ENCODE measurements at places on chromosomes 12 and 14.

GRCh38 chr14:85531141-85531586, 1.2 kb downstream of the FLRT2 start:
- DNase-seq, result no peak

DNA sequence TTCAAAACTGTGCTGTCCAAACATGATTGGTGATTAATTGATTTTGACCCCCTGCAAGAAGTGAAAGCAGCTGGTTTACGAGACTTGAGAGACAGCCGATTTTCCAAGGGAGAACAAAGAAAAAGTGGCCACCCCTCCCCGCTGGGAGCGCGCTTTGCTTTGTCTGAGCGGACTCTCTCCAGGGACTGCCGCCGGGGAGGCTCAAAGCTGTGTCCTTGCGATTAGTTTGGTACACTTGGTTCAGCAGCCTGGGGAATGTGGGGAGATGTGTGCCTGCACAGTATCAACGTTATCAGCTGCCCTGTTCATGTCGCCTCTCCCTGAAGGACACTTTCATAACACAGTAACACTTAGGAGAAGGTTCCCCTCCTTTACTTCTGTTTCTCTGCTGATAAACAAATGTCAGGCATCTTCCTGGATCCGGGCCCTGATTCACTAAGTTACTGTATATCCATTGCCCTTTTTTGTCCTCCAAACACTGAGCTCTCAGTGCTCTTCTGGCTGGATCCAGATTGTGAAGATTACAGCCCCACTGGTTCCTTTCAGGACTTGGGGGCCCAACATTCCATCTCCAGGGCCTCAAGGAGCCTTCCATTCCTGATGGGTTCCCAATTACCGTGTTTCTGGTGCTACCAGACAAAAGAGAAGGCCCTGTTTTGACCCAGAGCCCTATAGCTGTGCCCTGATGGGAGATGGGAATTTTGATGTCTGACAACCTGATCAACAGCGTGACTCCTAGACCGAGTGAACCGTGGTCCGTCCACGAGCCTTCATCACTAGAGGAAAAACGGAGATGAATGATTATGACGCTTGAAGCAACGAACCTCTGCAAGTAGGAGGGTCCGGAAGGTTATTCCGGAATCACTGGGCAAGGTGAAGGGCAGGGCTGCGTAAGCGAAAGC, 31.7 kb upstream of the TUBA1C start:
- no peak for DNase-seq

DNA sequence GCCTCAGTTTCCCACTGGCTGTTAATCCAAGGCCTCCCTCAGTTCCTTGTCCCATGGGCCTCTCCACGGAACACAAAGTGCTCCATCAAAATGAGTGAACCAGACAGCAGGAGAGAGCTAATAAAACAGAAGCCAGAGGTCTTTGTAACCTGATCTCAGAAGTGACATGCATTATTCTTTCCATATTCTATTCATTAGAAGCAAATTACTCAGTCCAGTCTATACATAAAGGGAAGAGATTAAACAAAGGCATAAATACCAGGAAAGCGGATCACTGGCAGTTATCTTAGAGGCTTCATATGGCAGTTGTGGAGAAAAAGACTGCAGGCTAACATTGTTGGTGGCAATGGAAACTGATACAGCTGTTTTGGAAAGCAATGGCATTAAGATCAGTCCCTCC, 170.6 kb upstream of the GARIN6 start:
- DNase-seq, result no peak

DNA sequence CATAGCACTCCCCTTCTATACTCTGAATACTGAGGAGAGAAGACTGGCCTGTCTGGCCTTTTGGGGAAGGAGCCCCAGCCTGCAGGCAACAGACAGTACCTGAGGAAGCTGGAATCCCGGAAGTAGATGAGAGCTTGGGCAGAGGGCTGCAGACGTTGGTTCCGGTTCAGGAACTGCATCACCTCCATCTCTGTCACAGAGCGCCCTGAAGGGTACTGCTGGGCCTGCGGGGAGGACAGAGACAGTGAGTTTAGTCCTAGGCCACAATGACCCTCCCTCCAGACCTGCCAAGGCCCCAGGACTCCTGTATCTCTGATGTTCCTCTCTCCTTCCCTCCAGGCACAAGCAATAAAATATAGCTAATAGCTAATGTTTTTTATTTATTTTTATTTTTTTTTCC, 28.4 kb downstream of the TEP1 start:
- DNase-seq, result no peak

- no peak for DNase-seq
Observed at GRCh38 chr14:52898496-52898895, 52.4 kb downstream of the FERMT2 start.

GRCh38 chr12:90924406-90924805, 30.6 kb downstream of the CCER1 start:
- DNase-seq, result no peak

DNA sequence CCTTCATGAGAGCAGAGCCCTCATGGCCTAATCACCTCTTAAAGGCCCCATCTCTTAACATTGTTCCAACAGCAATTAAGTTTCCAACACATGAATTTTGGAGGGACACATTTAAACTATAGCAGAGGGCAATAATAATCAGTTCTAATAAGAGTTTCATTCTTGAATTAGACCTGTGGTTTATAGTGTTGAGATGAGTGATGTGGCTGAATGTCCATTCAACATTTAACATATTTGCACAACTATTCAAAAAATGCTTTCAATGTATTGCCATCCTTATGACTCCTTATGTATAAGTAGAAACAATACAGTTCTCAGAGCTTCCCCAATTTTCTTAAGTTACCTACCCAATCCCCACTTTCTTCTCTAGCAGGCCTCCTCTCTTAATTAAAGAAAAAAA, 21.5 kb downstream of the KLHL28 start:
- no peak for DNase-seq

DNA sequence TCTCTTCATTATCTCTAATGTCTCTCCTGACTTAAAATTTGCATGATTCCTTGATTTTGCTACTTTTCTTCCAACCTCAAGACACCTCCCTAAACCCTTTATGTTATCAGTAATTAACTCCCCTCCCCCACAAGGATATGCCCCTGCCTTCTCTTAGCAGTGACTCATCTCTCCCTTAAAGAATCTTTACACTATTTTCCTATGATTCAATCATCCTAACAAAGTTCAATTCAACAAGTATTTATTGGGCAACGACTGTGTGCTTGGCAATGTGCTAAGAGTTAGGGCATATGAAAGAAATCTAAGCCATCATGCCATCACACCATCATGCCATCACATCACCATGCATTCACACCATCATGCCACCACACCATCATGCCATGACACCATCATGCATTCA, 80.1 kb downstream of the ANO2 start:
- no peak for DNase-seq
